ENCODE measurements at places on chromosomes 11 and 22.
A peak's percentile ranks its signal among the peaks of the same experiment; 100 is the strongest.

DNA sequence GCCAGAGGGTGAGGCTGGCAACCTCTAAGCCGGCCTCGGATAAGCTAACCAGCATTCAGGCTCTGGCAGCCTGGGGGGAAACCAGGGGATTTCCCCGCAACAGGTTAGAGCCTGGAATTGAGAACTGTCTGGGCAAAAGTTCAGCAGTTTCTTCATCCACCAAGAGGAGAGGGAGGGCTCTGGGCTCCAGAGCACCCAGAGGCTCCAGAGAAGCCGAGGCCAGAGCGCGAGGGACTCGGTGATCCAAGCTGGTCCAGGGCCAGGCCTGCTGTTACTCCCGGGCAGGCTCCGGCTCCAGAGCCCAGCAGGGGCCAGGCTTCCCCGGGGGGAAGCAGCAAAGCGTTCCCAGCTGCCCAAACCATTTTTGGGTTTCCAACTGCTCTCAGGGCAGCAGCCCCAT, 13.3 kb upstream of the SH3BP1 start:
- no peak for DNase-seq

- DNase-seq: peak; percentile 86
These were observed 8.8 kb upstream of the PDGFB start for GRCh38 chr22:39253435-39254070.

DNA sequence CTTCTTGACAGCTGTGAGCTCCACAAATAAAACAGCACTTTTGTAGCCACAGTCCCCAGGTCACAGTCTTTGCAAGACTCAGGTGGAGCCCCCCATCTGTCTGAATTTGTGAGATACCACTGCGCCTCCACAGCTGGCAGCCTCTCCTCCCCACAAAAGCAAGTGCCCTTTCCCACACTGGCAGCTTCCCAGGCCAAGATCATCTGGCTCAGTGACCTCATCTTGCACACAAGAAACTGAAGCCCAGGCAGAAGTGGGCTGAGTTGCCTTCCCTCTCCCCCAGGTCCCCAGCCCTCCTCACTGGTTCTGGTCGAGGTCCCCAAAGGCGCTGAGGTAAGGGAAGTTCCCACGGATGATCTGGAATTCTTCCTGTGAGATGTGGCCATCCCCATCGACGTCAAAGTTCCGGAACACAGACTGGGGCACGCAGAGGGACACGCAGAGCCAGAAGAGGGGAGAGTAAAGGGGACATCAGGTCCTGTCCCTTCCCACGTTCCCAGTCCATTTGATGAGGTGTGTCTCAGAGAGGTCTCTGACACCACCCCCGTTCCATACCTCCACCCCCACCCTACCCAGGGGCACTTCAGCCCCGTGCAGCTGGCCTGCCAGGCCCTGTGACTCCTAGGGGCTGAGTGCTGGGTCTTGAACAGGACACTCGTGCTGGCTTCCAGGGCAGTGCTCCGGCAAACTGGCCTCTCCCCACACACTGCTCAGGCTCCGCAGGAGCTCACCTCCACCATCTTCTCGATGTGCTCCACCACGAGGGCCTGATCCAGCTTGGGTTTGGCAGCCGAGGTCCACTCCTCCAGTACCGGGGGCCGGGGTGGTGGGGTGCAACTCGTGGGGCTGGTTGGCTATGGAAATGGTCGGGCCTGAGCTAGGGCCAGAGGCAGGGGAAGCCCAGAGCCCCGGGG, 8.9 kb downstream of the RASGRP2 start:
- no peak for DNase-seq

- DNase-seq: no peak
These were observed 10.5 kb downstream of the NRXN2 start for GRCh38 chr11:64712430-64713015.

DNA sequence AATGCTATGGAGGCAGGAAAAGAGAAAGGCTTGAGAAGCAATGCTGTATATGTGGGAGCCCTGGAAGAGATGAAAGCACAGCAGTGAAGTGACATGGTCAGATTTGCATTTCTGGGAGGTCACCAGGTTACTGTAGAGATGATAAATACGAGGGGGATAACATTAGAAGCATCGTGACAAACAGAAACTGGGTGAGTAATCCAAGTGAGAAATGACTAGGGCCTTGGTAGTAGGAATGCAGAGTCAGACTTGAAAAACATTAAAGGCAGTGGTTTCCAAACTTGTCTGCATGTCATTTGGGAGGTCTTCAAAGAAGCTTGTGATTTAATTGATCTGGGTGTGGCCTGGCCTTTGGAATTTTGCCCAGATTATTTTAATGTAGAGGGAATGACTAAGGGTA, 43.9 kb downstream of the CCDC34 start:
- peak; percentile 66 for DNase-seq

GRCh38 chr11:11717064-11717725, 95.4 kb upstream of the GALNT18 start:
- DNase-seq: no peak
